Activated CD8-positive, alpha-beta memory T cell treated with anti-CD3 and anti-CD28 coated beads, Interleukin-2, amount 10 ng/mL, durations not matched to agents 7 days and 5 days (primary cell): ENCODE measurements at places on chromosomes 13 and 19.

DNA sequence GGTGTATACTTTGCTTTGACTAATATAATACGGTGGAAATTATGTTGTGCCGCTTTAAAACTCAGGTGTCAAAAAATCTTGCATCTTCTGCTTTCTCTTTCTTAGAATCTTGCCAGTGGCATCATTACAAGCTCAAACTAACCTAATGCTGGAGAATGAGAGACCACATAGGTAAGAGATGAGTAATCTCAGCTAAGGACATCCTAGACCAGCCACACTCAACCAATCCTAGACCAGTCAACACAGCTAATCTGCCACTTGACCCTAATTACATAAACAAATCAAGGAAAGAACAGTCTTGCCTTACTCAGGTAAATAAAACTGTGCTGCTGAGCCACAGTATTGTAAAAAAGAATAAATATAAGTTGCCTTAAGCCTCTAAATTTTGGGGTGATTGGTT, 1323.9 kb upstream of the SPRY2 start:
- no peaks in the 10 kb centered on the region for H3K36me3 ChIP-seq
- no peak overlapping the region for H3K27ac ChIP-seq
- no peak for DNase-seq
- no peak overlapping the region for H3K4me3 ChIP-seq
- H3K4me1 ChIP-seq, result no peaks in the 10 kb centered on the region
- no peaks in the 10 kb centered on the region for H3K27me3 ChIP-seq

DNA sequence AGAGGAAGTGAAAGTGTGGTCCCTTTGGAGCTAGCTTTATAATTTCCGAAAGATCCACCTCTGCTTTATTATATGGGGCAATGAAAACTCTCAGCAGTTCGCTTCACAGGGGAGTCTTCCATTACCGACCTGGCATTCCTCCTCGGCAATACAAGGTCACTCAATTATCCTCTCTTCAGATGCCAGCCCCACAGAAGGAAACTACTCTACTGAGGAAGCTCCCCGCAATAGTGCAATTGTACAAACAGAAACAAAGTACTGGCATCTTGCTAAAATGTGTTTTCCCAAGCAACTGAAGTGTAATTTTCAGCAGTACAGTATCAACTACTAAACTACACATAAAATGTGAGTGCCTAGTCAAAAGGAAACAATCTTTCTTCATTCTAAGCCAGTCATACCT, 702.0 kb downstream of the PCDH9 start:
- no peaks in the 10 kb centered on the region for H3K36me3 ChIP-seq
- no peak for DNase-seq
- H3K27me3 ChIP-seq, result no peaks in the 10 kb centered on the region

- peaks cover 32% of the 10 kb centered on the region for H3K27me3 ChIP-seq
- no peaks in the 10 kb centered on the region for H3K4me1 ChIP-seq
- no peak overlapping the region for H3K27ac ChIP-seq
- no peak overlapping the region for H3K4me3 ChIP-seq
- no peaks in the 10 kb centered on the region for H3K36me3 ChIP-seq
Observed at GRCh38 chr13:20126541-20127261, 34.2 kb downstream of the GJA3 start.

DNA sequence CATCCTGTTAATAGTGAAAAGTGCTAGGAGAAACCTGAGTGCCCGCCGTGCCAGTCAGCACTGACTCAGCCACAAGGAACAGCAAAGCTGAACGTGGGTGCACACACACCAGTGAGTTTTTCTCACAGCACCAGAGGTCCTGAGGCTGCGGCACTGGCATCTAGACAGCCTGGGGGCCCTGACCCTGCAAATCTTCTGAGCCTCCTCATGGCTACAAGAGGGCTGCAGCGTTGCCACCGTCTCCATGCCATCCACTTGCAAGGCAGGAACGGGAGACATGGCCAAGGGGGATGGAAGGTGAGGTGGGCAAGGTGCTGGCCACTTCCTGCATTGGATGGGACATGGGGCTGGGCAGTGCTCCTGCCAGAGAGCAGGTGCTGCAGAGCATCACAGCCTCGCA, 211.2 kb upstream of the SOX1 start:
- no peak for DNase-seq
- H3K4me1 ChIP-seq, result no peaks in the 10 kb centered on the region
- no peaks in the 10 kb centered on the region for H3K36me3 ChIP-seq
- H3K27ac ChIP-seq, result no peak overlapping the region
- no peak overlapping the region for H3K4me3 ChIP-seq

- DNase-seq, result no peak
- H3K36me3 ChIP-seq, result peaks cover 43% of the 10 kb centered on the region
- H3K27ac ChIP-seq, result no peak overlapping the region
- no peak overlapping the region for H3K4me3 ChIP-seq
- H3K27me3 ChIP-seq, result no peaks in the 10 kb centered on the region
Observed at GRCh38 chr13:39020853-39021462, 16.9 kb downstream of the PROSER1 start.
